ENCODE measurements at places on chromosomes 7 and 10. TPM values are rescaled to one million over a fixed set of nuclear protein-coding genes. Genes with fewer than 3 reads are reported as not detected.

- no peak for DNase-seq
Measured at GRCh38 chr10:76080991-76081390, 649.6 kb downstream of the LRMDA start.

GRCh38 chr7:95669513-95669912, 73.2 kb upstream of the PDK4 start:
- DNase-seq: no peak

- DNase-seq: no peak
Measured at GRCh38 chr10:88237896-88238614, 345.1 kb downstream of the RNLS start.

The NUDT1 gene
- total RNA-seq: 18.9 TPM

GRCh38 chr10:93762979-93763391, 5.2 kb downstream of the LGI1 start:
- no peak for DNase-seq

The GARIN1A gene
- total RNA-seq: 0.35 TPM

The SMKR1 gene
- total RNA-seq: not detected

DNA sequence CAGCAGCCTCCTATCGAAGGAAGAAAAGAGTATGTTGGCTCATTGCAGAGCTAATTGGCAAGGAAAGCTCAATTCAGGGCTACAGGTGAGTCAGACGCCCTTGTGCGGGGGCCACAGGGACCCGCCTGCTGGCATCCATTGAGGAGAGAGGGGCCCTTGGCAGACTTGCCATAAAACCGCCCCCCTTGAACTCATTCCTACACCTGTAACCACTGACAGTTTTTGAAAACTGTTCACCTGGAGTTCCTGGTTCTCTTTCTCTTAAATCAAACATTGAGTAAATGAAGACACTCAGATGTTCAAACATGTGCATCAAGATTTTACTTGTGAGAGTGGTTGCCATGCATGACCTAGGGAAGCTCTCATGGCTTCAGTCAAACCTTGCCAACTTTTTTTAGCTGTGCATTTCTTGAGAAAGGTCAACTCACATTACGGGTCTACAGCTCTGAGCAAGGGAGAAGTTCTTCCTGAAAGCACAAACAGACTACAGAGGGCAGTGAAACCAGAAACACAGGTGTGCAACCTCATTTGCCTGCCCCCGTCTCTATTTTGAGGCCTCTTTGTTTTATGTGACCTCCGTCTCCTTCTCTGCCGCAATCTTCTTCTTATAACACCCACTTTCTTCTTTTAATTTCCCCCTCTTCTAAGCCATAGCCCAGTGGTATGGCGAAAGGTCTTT, 87.8 kb downstream of the TBXAS1 start:
- no peak for DNase-seq

The TMEM140 gene
- 0.57 TPM for total RNA-seq

The WNT2 gene
- total RNA-seq: not detected

DNA sequence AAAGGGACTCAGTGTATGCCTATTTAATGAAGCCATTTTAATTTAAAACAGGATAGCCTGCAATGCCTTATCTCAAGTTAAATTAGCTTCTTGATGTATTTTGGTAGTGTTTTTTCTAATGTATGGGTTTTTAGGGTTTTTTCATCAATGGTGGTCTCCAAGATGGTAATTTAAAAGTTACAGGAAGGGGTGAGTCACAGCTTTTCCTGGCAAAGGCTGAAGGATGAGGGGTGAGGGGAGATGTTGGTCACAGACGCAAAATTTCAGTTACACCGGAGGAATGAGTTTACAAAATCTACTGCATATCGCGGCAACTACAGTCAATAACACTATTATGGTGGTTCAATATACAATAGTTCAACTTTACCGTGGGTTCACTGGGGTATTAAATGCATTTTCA, 31.6 kb downstream of the CCDC3 start:
- no peak for DNase-seq

- DNase-seq: no peak
Measured at GRCh38 chr7:6615723-6616555, 529 bp downstream of the ZNF853 start.

The GDF10 gene
- 0.61 TPM for total RNA-seq

GRCh38 chr7:73615886-73616285, 8.4 kb downstream of the MLXIPL start:
- DNase-seq: no peak

DNA sequence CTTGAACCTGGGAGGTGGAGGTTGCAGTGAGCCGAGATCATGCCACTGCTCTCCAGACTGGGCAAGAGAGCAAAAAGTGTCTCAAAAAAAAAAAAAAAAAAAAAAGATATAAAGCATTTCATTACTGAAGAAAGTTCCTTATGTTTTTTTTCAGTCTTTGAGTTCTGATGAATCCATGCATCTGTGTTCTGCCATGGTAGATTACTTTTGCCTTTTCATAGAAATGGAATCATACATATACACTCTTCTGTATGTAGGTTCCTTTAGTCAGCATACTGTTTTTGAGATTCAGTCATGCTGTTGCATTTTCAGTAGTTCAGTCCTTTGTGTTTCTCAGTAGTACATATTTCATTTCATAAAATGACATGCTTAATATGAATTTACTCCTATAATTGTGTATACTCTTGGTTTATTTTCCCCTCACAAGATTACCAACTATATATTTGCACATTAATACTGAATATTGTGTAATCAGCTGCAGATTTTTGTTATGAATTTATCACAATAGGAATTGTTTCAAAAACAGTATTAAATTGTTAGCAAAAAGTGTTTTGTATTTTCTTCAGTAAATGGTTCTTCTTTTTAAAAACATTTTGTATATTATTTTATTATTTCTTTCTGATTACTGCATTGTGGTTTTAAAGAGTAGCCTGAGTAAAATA, 2.8 kb upstream of the ZNF777 start:
- DNase-seq: no peak

DNA sequence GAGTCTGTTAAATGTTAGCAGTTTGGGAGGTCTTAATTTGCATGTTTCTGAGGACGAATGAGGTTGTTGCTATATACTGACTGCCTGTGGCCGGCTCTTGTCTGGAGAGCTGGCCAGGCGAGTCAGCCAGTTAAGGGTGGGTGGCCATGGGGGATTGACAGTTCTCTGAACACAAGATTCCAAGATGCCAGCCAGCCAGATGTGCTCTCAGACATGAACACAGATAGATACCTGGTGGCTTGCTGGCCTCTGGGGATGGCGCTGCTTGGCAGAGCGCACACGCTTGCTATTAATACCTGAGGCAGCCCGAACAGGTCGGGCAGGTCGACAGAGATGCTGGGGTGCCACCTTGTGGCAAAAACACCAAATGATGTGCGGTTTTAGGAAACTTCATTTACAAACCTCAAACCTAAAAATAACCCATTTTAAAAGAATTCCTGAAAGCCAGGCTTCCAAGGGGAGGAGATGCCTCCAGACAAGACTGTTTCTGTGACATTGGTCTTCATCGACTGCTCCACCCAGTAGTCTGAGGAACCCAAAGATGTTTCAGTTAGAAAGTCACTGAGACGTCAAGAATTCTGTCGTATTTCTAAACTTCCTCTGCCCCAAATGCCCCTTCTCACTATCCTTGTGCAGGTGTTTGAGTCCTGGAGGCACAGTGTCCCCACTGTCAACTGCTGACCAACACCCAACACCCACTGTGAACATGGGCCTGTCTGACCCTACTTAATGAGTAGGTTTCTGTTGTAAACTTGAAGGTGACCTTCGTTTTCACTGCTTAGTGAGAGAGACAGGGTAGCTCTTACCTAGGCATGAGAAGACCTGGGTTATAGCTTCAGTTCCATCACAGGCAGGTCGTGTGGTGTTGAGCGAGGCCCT, 123.4 kb downstream of the NT5C2 start:
- DNase-seq: no peak

GRCh38 chr10:38093816-38094157, 350 bp upstream of the ZNF37A start:
- DNase-seq: no peak

Data from esophagus squamous epithelium (tissue), 5 donors.